WTC11 (cell line): ENCODE measurements at places on chromosomes 5 and 9.

DNA sequence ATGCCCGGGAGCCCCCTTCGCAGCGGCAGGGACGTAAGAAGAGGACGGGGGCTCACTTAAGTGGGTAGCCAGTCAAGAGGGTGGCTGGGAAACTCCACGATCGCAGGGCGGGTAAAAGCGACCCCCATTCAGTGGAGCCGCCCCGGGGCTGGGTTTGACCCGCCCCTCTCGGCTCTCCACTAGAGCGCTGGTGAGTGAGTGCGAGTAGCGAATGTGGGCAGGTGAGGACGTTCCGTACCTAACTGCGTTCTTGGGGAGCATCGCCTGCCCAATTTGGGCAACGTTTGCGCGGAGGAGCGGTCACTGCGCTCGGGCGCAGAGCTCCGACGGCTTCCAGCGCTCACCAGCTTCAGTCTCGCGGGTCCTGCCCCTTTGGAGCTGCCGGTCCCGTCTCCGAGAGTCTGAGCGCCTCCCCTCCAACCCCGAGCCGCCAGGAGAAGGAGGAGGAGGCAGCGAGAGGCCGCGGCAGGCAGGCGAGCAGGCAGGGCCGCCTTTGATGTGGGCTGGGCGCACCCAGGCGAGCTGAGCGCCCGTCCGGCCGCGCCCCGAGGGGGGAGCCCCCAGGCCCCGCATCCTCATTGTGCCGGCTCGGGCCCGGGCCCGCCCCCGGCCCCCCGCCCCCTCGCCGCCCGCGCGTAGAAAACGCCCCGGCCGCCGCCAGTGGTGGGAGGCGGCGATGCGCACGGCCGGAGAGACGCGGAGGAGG is at the start of gene FGF18:
Gene FGF18 (plus strand): TSS at position 666 of the 706 bp plus-strand sequence. CDS start 553 bp downstream, outside the sequence.
- peak; percentile 76 for DNase-seq

DNA sequence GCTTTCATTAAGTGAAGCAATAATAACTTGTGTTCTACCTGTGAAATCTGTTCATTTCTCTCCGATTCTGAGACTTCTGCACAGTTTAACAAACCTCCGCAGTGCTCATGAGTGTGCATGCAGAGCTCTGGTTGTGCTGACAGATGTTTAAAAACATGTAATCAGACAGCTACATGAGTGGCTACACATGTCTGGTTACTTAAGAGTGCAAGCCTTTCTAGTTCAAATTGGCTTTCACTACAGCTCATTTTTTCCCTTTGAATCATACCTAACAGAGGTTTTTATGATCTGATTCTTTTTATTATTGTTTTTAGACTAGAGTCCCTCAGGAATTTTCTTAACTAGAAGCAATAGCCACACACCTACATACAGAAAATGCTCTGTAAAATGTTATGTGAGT is 310.2 kb downstream of the ARRDC3 start:
- DNase-seq = no peak

DNA sequence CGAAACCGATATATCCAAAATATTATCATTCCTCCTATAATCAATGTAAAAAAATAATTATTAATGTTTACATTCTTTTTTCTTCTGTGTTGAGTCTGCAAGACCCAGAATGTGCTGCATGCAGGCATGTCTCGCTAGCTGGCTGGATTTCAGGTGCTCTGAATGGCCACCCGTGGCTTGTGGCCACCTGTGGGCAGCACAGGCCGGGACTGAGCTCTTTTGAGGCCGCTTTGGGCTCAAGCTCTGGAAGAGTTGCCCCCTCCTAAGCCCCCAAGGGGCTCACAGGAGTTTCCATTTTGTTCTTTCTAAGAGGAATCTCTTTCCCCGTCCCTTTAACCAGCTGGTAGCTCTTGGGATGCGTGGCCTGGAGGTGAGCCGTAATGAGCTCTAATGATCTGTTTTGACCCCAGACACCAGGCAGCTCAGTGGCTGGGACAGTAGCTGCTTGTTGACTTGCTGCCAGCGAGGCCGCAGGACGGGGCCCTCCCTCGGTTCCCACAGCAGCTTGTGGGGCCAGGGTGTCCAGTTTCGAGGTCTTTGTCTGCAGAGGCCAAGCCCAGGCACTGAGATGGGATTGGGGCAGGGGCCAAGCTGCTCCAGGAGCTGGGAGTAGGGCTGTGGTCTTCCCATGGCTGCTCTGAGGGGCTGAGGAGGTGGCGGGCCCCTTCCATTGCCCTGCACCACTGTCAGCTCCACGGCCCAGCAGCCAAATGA is 20.8 kb downstream of the ASS1 start:
- no peak for DNase-seq

DNA sequence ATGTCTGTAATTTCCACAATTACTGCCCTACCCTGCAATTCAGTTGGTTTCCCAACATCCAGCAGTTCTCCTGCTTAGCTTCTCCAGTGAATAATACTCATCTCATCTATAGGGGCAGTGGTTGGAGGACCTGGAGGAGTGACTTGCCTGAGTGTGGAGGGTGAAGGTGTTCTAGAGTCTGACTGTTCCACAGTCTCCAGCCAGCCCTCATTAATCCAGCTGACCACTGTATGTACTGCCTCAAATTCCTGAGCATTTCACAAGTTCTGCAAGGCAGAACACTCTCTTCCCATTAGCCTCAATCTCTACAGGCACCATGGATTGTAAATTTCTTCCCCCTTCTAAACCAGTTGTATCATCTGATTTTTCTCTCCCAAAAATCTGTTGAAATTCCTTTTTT is 147.4 kb upstream of the NFIL3 start:
- no peak for DNase-seq

DNA sequence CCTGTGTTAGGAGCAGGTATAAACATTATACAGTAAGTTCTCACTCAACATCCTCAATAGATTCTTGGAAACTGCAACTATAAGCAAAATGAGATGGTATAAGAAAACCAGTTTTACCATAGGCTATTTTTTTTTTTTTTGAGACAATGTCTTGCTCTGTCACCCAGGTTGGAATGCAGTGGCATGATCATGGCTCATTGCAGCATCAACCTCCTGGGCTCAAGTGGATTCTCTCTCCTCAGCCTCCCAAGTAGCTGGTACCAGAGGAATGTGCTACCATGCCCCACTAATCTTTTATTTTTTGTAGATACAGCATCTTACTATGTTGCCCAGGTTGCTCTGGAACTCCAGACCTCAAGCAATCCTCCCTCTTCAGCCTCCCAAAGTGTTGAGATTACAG is 50.1 kb upstream of the ADRB2 start:
- no peak for DNase-seq

- no peak for DNase-seq
Measured at GRCh38 chr5:74850789-74851425, 15.3 kb downstream of the FAM169A start.

- DNase-seq = no peak
Measured at GRCh38 chr5:122581629-122582028, 193.3 kb upstream of the SNX2 start.

DNA sequence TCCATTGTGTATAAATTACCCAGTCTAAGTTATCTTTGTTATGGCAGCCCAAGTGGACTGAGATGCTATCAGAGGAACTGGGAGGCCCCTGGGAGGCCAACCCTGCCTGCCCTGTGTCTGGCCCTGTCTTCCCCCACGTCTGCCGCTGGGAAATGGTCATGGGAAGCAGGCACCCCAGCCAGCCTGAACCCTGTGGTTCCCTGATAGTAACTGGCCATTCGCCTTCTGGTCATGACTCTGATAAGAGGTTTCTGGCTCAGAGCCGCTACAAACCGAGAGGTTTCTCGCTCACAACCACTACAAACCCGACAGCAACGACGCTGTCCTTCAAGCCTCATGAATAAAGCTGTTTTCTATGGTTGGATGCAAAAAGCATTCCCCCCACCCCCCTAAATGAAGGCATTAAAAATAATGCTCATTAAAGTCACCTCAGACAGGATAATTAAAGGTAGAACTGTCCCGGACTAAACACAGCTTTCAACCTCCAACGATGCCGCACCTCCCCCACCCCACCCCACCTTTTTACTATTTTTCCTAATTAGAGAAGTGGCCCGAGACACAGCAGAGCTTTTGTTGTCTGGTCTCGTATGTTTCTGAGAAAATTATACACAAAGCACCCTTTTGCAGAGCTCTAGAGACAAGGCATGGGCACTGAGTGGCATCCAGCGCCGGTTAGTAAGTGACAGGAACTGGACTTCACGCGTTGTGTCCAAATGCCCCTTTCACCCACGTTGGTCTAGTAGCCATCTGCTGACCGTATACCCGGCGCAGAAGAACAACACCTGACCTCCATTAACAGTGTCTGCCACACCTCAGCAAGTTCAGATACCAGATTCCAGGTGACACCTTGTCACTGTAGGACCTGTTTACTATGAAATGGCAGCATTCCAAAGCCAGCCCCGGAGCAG is 140.8 kb downstream of the COL23A1 start:
- no peak for DNase-seq

DNA sequence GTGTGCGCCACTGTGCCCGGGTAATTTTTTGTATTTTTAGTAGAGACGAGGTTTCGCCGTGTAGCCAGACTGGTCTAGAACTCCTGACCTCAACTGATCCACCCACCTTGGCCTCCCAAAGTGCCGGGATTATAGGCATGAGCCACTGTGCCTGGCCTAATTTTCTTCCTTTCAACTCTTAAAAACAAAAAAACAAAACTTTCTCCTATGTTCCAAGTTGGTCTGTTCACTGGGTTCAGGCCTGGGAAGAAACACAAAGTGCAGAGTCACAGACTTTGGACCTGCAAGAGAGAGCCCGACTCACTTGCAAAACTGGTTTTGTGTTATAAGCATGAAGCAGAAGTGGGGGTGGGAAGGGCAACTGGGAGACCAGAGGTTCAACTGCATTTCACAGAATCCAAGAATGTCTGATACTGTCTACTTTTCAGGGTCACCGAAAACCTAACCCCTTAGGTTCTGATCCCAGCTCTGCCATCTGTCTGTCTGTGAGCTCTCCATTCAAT is 5.2 kb upstream of the HDHD3 start:
- no peak for DNase-seq

DNA sequence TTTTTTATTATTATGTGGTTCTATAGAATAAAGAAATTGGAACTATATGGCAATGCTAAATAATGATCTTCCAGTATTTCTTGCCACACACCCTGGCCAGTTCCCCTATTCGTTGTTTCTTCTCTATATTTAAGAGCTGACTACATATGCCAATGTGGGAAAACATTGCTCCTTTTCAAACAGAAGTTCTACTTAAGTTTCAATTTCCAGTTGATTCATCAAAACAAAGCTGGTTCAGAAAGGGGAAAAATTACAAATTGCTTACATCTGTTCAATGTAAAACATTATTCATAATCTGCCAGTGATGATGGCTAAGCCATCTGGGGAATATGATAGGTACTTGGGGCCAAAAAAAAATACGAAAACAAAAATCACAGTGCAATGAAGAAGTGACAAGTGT is 76.9 kb downstream of the ST8SIA4 start:
- DNase-seq = no peak

DNA sequence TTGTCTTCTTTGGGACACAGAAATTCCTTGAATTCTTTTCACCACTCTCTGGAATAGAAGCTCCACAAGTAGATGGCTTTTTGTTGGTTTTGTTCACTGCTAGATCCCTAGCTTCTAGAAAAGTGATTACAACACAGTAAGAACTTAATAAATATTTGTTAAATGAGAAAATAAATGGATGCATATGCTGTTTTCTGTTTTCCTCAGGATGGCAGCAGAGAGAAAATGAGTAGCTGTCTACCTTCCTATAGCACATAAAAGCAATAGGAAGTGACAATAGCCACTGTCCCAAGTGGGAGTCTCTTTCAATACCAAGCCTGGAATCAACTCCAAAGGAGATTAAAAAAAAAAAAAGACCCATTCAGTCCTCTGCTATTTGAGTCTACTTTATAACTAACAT is 100.6 kb upstream of the NREP start:
- no peak for DNase-seq

- DNase-seq = no peak
Measured at GRCh38 chr9:109035684-109036423, 22.6 kb upstream of the CTNNAL1 start.

DNA sequence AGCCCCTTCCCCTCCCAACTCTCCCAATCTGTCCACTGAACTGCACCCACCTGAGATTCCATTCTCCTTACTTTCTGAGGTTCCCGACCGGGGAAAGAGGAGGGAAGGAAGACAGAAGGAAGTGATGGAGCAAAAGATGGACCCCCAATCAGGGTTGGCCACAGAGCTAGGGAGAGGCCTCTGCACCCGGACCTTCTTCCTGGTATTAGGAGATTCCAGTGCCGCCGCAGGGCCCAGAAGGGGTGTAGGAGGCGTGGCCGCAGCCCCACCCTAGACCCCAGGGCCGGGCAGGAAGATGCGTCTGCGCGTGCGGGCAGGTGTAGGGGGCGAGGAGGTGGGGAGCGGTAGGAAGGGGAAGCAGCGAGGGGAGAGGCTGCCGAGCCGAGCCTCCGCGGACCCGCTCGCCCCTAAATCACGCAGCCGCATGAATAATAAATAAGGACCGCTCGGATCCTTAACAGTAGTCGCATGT is 104.2 kb upstream of the MVB12B start:
- DNase-seq = peak; percentile 46

GRCh38 chr9:2663461-2664173 is 42.0 kb downstream of the VLDLR start:
- DNase-seq = no peak

- no peak for DNase-seq
Measured at GRCh38 chr9:32928912-32929311, 72.5 kb downstream of the APTX start.

- DNase-seq = no peak
Measured at GRCh38 chr9:8078641-8079140, 279.1 kb upstream of the DMAC1 start.

- no peak for DNase-seq
Measured at GRCh38 chr5:58246461-58246944, 213.4 kb downstream of the PLK2 start.

DNA sequence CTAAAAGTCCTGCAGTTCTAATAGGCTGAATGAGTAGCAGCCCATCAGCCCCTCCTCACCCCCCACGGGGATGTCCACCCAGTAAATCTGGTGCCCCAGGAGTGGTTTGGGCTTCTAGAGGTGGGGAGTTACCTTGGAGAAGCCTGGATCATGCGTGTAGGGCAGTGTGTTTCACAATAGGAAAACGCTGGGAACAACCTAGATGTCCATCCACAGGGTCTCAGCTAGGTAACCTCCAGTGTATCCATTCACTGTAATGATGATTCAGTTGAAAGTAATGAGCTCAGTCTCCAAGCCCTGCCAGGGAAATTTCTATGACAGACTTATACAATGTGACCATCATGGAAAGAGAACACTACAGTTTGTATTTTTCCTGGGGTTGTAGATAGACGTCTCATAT is 51.8 kb downstream of the NDST1 start:
- DNase-seq = no peak

- no peak for DNase-seq
Measured at GRCh38 chr9:4574657-4575243, 84.5 kb downstream of the SLC1A1 start.

- DNase-seq = no peak
Measured at GRCh38 chr5:150241298-150242160, 48.0 kb downstream of the CAMK2A start.

- DNase-seq = no peak
Measured at GRCh38 chr5:106097340-106097739, 1573.4 kb downstream of the EFNA5 start.

- DNase-seq = no peak
Measured at GRCh38 chr5:89260254-89260653, 377.3 kb upstream of the MEF2C start.

- no peak for DNase-seq
Measured at GRCh38 chr5:90386099-90386710, 23.4 kb downstream of the CETN3 start.

GRCh38 chr5:1167728-1168709 is 33.4 kb upstream of the SLC6A19 start:
- DNase-seq = peak; percentile 67
